ENCODE measurements at places on chromosomes 12 and 14. TPM values are rescaled to one million over a fixed set of nuclear protein-coding genes. Genes with fewer than 3 reads are reported as not detected.

The TAS2R42 gene
- not detected for total RNA-seq

The TAC3 gene
- not detected for total RNA-seq

The SLC25A47 gene
- 0.04 TPM for total RNA-seq

The LRP1-AS gene
- not detected for total RNA-seq

The C12orf50 gene
- not detected for total RNA-seq

The ENDOU gene
- total RNA-seq = not detected

The ACOT6 gene
- total RNA-seq = not detected

DNA sequence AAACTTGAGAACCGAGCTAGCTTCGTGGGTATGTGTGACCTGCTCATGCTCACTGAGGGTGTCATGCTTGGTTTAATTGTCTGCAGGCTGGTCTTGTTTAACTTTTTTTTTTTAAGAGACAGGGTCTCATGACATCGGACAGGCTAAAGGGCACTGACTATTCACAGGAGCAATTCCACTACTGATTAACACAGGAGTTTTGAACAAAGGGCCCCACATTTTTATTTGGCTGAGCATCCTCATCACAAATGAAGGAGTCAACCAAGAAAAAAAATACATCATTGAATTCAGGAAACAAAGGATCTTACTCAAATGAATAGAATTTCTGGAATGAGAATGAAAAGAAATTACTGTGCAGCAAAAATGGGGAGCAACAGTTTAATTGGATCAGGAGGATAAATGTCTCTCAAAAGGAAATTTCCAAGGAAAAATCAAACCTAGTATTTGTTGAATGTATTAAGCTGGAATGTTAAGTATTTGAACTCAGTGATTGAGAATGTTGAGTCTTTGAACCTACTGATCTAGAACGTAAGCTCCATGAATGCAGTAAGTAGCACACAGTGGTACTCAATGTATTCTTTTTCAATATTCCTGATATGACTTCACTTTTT is 20.8 kb upstream of the PYROXD1 start:
- peak; percentile 17 for DNase-seq

DNA sequence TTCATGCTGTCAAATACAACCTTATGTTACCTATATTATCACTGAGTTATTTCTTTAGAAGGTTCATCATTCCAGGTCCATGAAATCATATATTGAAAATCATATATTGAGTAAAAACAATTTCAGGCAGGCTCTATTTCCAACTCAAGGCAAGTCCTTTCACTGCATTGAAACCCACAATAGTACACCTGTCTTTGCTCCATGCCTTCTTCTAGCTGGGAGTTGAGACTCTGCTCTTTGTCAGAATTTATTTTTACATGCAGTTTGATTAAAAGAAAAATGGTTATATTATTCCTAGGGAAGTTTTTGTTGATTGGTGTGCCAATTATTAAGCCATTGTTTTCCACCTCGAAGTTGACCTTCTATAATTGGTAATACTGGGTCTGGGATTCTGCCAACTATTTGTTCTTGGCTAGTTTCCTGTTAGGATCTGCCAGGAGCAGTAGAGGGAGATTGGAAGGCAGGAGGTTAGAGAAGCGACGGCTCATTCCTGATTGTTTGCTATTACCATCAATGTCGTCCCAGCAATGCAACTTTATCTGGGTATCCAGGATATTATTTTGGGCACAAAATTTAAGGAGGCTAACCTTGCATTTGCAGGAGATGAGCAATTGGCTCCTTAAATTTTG is 79.5 kb upstream of the MIS18BP1 start:
- DNase-seq = no peak

DNA sequence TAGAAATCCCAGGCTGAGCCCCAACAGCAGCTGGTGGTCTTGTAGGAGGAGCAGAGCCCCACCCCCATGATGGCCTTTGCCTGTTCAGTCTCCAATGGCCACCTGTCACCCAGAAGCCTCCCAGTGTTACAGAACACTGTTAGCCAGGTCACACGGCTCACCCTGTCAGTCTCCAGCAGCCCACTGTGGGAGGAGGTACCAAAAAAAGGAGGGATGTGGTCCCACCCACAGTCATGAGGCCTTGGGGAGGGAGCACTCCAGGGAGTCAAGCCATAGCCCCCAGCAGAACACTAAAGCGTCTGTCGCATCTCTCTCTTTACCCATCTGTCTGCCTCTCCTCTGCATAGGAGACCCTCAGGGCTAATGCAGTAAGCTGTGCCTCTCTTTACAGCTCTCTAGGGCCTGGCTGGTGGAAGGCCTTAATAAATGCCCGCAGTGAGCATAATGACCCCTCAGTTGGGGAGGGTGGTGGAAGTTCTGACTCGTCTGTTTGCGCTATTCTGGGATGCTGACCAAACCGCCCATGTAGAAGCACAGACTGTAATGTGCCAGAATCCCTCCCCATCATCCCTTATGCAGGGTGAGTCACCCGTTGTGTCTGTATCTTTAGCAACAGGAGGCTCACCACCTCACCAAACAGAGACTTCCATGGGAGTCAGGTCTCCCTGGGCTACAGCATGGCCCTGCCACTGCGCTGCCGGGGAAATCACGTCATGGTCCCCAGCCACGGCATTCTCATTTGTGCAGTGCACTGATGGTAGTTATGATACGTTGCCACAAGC is 14.6 kb downstream of the C14orf132 start:
- no peak for DNase-seq

GRCh38 chr12:131908092-131909080 is 14.0 kb downstream of the ULK1 start:
- no peak for DNase-seq

GRCh38 chr12:46049665-46050064 is 59.3 kb upstream of the SCAF11 start:
- DNase-seq = no peak

GRCh38 chr12:27635349-27635972 is 60.8 kb upstream of the REP15 start:
- DNase-seq = no peak

DNA sequence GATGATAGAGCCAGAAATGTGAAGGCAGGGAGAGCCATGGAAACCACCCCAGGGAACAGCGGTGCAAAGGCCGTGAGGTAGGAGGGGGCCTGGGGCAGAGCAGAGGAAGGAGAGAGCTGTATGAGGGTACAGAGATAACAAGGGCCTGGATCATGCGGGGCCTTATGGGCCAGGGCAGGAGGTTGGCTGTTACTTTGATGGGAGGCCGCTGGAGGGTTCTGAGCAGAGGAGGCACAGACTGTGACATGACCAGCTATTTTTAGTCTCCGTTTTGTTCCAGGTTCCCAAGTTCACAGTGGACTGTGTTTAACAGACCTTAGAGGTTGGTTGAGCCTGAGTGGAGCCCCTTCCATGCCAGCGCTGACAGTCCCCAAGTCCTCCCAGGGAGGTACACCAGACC is 118.6 kb downstream of the GCH1 start:
- no peak for DNase-seq

DNA sequence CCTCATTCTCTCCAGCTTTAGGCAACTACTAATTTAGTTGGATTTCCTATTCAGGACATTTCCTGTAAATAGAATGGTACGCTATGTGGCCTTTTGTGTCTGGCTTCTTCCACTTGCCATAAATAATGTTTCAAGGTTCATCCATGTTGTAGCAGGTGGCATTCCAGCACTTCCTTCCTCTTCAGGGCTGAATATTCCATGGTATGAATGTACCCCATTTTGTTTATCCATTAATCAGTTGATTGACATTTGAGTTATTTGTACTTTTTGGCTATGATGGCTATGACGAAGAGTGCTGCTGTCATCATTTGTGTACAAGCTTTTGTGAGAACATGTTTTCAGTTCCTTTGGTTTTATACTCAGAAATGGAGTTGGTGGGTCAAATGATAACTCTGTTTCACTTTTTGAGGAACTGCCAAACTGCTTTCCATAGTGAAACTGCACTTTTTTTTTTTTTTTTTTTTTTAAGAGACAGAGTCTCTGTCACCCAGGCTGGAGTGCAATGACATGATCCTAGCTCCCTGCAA is 6.5 kb upstream of the CDK2AP1 start:
- peak; percentile 39 for DNase-seq

DNA sequence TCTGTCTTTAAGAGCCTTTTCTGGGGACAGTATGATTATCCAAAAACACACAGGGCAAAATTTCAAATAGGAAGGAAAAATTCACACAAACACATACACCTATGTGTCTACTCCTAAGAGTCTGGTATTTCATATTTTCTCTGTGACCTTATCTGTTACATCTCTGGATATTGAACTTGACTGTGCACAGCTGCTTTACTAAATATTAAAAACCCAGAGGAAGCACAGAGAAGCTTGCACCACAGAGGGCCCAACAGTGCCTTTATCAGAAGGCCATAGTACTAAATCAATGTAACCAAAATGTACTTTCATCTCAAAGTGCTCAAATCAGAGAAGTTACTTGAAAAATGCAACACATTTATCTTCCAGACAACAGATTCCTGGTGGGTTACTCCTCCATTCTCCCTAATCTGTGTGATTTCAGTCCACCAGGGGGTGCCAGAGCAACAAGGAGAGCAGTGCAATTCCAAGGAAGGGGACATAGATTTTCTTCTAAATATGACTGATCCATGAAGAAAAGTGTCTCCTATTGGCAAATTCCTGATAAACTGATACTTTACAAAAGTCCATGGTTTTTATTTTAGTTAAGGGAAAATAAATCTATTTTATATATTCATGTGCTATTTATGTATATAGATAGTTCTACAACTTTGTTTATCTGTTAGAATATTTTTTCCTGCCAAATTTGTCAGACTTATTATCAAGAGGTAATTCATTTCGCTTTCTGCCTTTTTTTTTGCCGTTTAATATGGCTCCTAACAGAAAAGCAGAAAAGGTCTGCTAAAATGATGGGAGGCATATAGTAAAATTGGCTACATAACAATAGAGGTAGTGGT is 617.6 kb downstream of the LRFN5 start:
- no peak for DNase-seq

DNA sequence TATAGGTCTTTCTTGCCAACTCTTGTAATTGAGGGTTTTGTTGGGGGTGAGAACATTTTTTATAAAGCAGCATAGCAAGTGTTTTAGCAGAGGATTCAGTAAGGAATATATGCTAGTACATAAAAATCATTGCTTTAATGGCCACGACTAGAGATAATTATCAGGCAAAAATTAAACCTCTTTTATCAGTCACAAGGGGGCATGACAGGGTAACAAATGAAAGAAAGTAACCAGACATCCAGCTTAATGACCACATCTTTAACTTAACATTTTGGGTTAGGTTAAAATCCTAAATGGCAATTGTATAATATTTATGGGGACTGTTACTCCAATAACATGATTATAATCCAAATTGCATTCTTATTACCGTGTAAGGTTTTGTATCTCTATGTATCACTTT is 119.6 kb downstream of the LRRIQ1 start:
- peak; percentile 17 for DNase-seq

DNA sequence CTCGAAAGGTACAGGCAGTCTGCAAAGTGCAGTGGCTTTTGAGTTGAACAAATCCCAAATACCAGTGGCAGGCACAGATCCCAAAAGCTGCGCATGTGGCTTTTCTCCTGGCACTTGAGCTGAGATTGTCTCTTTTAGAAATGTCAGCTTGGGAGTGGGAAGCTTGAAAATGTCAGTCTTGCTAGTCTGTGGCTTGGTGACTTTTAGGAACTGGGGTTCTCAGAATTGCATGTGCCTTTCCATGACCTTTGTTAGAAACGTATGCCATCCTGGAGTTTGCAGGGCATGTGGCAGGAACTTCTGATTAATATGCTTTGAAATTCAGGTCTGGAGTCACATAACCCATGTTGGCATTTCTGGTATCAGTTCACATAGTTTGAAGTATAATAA is 182.1 kb downstream of the CHST11 start:
- DNase-seq = no peak

GRCh38 chr12:21526053-21526452 is at the start of gene SPX:
TSS of gene SPX (plus strand) at chr12:21526296. CDS start at chr12:21526473, 177 bp downstream.
- DNase-seq = no peak

DNA sequence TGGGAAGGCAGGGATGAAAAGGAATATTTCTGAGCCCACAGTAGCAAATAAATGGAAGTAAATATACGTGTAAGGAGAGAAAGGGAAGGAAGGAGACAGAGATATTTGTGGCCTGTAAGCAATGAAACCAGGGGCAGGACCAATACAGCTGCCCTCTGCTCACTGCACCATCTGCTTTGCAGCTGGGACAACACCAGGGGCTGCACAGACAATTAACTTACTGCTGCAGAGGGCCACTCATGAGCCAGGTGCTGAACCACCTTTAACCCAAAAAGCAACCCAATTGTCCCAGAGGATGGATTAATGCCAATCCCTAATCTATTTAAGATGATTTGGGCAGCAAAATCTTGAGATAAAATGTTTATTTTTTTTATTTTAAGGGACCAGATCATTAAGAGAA is 30.6 kb upstream of the TMX1 start:
- no peak for DNase-seq

GRCh38 chr12:69821456-69822159 is 3.4 kb upstream of the MYRFL start:
- DNase-seq = peak; percentile 67

DNA sequence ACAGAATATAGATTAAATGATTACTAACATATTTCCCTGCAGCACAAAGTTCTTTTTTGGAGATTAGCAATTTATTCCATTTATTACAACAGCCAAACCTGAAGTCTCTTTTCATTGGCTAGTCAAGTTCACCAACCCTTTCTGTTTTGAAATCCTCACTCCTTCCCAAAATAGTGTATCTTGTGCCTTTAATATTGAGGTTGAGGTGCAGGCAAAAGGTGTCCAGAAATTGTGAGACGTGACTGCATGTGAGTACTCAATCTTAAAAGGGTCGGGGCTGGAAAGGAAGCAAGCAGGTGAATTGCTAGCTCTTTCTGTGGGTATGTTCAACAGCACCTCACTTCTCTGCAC is 11.1 kb upstream of the FOXN3 start:
- no peak for DNase-seq

DNA sequence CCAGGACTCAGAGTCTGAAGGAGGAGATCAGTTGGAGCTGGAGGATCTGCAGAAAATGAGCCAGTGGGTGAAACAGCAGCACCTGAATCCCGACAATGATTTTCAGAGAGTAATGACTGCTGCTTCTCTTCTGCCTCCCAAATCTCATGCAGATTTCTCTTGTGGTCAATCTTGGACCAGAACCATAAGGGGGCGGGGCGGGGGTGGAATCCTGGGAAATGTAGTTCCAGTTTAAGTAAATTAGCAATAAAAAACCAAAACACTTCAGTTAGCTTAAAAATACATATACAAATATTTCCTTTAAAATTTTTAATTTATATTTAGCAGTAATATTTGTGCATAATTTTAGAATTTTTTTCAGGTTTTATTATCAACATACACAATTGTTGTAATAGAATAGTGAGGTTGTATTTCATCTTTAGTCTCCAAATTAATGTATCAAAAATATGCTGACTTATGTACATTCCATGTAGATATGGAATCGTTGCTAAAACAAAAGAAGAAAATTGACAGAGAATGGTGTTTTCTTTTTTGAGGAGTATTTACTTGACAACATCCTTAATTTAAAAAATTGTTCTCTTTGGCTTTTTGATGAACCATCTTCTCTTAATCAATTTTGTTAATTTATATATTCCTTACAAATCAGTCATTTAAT is 223.5 kb upstream of the SYT10 start:
- no peak for DNase-seq
